ENCODE measurements at places on chromosomes 12 and 14.

DNA sequence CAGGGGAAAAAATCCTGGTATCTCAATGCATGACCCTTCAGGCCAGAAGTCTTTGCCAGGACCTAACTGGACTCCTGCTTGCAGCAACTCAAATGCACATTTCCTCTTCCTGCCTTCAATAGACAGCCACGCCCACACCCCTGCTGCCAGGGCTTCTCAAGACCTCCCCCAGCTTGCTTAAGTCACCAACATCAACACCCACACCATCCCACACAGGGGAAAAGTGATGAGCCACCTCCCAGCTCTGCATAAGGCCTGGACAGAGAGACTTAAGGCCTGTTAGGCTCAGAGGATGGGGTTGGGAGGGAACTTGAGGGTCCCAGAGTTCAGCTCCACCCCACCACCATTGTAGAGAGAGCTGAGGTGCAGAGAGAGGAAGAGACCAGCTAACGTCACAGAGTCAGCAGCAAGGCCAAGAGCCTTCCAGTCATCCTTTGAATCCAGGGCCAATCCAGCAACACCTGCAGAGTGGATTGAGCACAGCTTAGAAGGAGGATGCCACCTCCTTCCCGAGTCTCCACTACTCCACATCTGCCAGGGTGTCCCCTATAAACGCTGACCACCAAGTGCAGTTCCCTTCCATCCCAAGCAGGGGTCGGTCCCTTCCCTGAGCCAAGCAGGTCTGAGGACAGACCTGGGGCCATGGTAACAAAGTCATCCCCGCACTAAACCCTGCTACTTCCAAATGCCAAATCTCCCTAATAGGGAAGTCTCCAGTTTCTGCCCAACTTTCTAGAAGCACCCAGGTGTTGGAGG is 50.0 kb downstream of the KDM2B start:
- H3K4me3 ChIP-seq, result no peak overlapping the region
- peaks cover 18% of the 10 kb centered on the region for H3K4me1 ChIP-seq
- no peaks in the 10 kb centered on the region for H3K27me3 ChIP-seq
- no peak overlapping the region for H3K27ac ChIP-seq

DNA sequence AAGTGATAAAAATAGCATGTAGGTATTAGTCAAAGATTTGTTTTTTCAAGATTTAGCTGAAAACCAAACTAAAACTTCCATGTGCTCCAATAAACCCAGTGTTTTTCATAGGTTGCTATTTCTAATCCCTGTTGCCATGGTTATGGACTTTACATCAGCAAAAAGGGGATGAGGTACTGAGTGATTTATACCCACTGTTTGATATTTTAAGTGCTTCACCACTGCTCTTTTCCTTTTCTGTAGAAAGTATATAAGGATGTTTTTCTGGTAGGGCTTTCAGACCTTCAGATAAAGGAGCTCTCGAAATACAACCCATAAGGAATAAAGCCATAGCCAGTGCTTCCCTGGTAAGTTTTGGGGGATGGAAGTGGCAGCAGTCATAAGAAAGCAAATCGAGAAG is at the start of gene OTOGL:
Gene OTOGL (plus strand): TSS at position 279 of the 400 bp plus-strand sequence. CDS start 109,895 bp downstream, outside the sequence.
- DNase-seq, result no peak
- no peak within 1 kb of the TSS for H3K27ac ChIP-seq
- H3K27me3 ChIP-seq, result no peaks in the 10 kb centered on the region
- H3K4me1 ChIP-seq, result no peaks in the 10 kb centered on the region
- H3K4me3 ChIP-seq, result no peak within 1 kb of the TSS

DNA sequence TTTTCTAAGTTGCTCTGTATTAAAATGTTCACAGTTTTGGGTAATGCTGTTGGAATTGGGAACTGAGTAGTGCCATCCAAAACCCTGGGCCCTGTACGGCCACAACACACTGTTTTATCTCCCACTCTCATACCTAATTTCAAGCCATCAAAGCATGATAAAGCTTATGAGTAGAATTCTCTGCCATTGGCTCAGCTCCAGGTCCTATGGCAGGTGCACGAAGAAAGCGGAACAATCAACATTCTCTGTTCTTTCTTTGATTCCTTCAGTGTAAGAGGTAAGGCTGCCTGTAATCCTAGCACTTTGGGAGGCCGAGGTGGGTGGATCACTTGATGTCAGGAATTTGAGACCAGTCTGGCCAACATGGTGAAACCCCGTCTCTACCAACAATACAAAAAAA is 394.9 kb downstream of the CCDC91 start:
- H3K36me3 ChIP-seq, result no peaks in the 10 kb centered on the region
- H3K27me3 ChIP-seq, result no peaks in the 10 kb centered on the region
- H3K27ac ChIP-seq, result no peak overlapping the region
- no peak for DNase-seq

GRCh38 chr12:32309811-32310736 is 89.3 kb upstream of the FGD4 start:
- no peaks in the 10 kb centered on the region for H3K27me3 ChIP-seq
- H3K27ac ChIP-seq, result no peak overlapping the region
- H3K4me1 ChIP-seq, result peaks cover 11% of the 10 kb centered on the region
- no peak overlapping the region for H3K4me3 ChIP-seq
- peaks cover 4% of the 10 kb centered on the region for H3K36me3 ChIP-seq
- DNase-seq, result no peak

DNA sequence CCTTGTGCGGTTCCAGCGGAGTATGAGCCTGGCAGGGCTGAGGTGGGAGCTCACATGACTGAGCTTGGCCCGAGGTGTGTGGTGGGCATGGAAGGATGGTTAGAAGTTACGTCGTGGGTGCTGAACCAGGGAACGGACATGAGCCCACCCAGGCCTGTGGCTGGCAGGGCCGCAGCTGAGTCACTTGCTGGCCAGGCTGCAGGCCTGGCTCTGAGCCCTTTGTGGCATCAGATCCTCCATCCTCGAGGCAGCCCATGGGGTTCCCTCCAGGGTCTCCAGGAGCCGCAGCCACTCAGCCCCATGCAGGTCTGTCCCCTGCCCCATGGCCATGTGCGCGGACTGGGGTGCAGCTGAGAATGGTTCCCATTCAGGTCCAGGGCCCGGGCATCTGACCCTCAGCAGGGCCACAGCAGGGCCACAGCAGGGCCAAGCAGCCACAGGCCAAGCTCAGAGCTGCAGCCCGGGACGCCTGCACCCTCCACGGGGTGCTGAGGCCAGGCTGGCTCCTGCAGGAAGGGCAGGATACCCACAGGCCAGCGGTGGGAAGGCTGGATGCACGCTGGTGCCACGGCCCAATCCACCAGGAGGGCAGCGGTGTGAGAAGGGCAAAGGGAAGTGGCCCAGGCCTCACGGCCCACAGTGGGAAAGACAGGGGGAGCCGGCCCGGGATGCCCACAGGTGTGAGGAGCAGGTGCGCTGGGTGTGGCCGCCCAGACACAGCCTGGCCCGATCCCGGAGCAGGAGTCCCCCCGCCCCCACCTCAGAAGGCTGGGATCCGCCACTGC is 26.3 kb upstream of the ULK1 start:
- no peak for DNase-seq
- no peak overlapping the region for H3K4me3 ChIP-seq
- H3K27ac ChIP-seq, result no peak overlapping the region
- no peaks in the 10 kb centered on the region for H3K27me3 ChIP-seq
- peaks cover 43% of the 10 kb centered on the region for H3K4me1 ChIP-seq

DNA sequence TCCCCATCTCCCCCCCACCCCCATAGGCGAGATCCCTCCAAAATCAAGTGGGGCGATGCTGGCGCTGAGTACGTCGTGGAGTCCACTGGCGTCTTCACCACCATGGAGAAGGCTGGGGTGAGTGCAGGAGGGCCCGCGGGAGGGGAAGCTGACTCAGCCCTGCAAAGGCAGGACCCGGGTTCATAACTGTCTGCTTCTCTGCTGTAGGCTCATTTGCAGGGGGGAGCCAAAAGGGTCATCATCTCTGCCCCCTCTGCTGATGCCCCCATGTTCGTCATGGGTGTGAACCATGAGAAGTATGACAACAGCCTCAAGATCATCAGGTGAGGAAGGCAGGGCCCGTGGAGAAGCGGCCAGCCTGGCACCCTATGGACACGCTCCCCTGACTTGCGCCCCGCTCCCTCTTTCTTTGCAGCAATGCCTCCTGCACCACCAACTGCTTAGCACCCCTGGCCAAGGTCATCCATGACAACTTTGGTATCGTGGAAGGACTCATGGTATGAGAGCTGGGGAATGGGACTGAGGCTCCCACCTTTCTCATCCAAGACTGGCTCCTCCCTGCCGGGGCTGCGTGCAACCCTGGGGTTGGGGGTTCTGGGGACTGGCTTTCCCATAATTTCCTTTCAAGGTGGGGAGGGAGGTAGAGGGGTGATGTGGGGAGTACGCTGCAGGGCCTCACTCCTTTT is 2.7 kb downstream of the GAPDH start:
- H3K4me1 ChIP-seq, result peaks cover 43% of the 10 kb centered on the region
- H3K36me3 ChIP-seq, result peaks cover 79% of the 10 kb centered on the region
- no peak overlapping the region for H3K27ac ChIP-seq
- H3K27me3 ChIP-seq, result no peaks in the 10 kb centered on the region
- DNase-seq, result no peak
- H3K4me3 ChIP-seq, result no peak overlapping the region

GRCh38 chr14:32017587-32017986 is 59.5 kb upstream of the ARHGAP5 start:
- no peaks in the 10 kb centered on the region for H3K36me3 ChIP-seq
- peaks cover 29% of the 10 kb centered on the region for H3K4me1 ChIP-seq
- H3K27ac ChIP-seq, result no peak overlapping the region

- no peak overlapping the region for H3K4me3 ChIP-seq
- no peaks in the 10 kb centered on the region for H3K36me3 ChIP-seq
- no peak for DNase-seq
Measured at GRCh38 chr14:81018684-81019083, 63.3 kb downstream of the TSHR start.
